ENCODE measurements at places on chromosomes 7 and 10. TPM values are rescaled to one million over a fixed set of nuclear protein-coding genes. Genes with fewer than 3 reads are reported as not detected.

Gene MMD2
- polyA plus RNA-seq = not detected

Gene GTF2IRD1
- 55.1 TPM for polyA plus RNA-seq

Gene PDK4
- 21.0 TPM for polyA plus RNA-seq

Gene CARD11
- 0.57 TPM for polyA plus RNA-seq

- DNase-seq = no peak
Measured at GRCh38 chr7:142899661-142900060, 14.1 kb upstream of the TRPV6 start.

- DNase-seq = no peak
Measured at GRCh38 chr7:69761290-69761922, 163.1 kb downstream of the AUTS2 start.

GRCh38 chr7:18610331-18610948 lies 114.9 kb downstream of the HDAC9 start:
- DNase-seq = no peak

DNA sequence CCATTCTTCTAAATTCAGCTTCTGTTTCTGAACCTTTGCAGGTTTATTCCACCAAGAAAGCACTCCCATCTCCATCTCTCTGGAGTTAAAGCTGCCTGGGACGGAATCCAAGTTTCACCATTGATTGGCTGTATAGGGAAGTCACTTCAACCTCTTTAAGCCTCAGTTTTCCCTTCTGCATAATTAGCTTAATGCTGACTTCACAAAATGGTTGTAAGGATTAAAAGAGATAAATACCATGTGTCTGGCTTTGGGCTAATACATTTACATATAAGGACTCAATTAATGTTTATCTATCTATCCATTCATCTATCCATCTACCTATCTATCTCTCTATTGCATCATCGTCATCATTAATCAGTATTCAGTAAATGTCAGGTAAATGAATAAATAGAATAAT lies 629.6 kb upstream of the MGMT start:
- DNase-seq = no peak

- DNase-seq = no peak
Measured at GRCh38 chr7:150351587-150352194, 10.3 kb upstream of the RARRES2 start.

GRCh38 chr10:110502072-110502845 lies 4.6 kb downstream of the DUSP5 start:
- DNase-seq = no peak

DNA sequence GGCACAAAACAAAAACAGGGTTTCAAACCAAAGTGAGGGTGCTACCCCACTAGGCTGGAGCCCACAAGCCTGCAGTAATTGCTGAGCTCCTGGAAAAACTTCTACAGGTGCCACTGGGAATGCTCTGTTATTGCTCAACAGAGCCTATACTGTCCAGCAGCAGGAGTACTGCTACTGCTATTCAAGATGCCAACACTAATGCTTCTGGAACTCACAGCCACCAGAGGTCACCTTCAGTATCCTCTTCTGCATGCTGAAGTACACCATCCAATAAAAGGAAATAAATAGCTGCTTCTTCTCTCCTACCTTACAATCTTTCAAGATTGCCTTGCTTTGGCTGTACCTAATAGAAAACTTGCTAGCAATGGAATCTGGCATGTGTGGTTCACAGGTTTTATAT lies 222.0 kb downstream of the LRRN3 start:
- no peak for DNase-seq

DNA sequence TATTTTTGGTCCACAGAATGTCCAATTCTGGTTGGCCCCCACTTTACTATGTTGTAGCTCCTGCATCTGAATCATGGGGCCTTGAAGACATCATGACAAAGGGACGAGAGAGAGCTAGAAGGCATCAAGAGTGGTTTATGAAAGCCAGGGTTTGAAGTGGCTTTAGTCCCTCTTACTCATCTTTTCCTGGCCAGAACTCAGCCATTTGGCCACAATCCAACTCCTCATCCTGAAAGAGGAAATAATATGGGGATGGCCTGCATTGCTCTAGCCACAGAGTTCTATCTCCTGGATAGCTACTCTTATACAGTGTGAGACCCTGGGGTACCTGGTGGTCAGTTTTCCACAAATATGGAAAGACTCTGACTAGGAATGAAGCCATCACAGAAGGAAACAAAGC lies 418.9 kb downstream of the XPNPEP1 start:
- DNase-seq = no peak

GRCh38 chr10:84908491-84908890 lies 580.1 kb downstream of the CCSER2 start:
- DNase-seq = no peak

DNA sequence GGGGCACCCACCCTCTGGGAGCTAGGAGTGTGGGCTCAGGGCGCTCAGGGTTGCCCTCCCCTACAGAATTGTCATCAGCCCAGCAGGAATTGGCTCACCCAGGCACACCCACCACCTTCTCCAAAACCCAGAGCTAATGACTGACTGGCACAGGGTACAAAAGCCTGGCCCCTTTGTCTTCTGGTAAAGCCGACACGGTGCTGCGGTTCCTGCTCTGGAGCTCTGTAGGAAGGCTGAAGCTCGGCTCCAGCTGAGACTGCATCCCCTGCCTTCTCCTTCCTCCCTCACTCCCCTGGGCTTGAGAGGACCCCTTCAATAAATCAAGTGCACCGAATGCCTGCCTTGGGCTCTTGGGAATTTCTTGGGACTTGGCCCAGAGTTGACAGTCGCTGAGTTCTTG lies 117.9 kb upstream of the EEPD1 start:
- DNase-seq = no peak

DNA sequence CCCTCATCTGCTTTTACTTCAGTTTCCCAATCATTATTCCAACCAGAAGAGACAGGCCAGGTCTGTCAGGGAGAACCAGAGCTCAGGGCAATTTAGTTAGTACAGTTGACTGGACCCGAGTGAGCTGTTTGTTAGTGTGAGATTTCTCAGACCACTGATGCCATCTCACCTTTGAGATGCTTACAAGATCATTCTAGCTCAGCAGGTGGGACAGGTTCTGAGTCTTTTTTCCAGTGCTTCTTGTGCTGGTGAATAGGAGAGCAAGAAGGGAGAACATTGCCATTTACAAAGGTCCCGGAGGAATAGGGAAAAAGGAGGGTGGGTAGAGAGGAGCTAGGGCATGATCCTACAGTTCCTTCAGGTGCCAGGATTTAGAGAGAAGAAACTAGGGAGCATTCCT lies 112.4 kb upstream of the IFRD1 start:
- no peak for DNase-seq

GRCh38 chr7:104271948-104272347 lies 56.5 kb upstream of the LHFPL3 start:
- DNase-seq = no peak

DNA sequence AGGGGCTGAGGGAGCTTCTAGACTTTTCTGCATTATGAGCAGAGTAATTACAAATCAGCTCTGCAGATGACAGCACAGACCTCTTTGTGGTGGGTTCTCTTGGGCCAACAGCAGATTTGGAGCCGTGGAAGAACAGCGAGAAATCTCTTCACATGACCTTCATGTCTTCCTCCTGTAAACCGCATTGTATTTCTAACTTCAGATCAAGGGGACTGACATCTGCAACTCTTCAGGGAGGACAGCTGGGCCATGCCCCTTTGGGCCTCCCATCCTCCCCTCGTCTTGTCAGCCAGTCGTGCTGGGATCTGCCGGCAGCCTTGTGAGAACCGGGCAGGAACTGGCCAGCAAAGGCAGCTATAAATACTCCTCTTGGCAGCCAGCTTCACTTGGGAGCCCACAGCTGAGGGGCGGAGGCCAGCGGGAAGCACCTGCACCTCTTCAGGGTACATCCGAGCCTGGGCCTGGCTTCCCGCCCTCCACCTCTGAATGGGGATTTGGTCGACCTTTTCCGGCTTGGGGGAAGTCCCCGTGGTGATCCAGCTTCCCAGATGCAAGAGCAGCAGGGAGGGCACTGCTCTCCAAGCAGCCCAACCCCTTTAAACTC lies 54.7 kb downstream of the STEAP1B start:
- peak; percentile 66 for DNase-seq
